ENCODE measurements at places on chromosomes 7 and 10.

GRCh38 chr10:103632247-103632642 is 138.7 kb downstream of the NEURL1 start:
- DNase-seq: peak; percentile 52

GRCh38 chr10:132307823-132308586 is at the start of gene STK32C:
STK32C (minus strand) TSS chr10:132307950; CDS start chr10:132307833, 117 bp downstream.
- peak; percentile 87 for DNase-seq

DNA sequence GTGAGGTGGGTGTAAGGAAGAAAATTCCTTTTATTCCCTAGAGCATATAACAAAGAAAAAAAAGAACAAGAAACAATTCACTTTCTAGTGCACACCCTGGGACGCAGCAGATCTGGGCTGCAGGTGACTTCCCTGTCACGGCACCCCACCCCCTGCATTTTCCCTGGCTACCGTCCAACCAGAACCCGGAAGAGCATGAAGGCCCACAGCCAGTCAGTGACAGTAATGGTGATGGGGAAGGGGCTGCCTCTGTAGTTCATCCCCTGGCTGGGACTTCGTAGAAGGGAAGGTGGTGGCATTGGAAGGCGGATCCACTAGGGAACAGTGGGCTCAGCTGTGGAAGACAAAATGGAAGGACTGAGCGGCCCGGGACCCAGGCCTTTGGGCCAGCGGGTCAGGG is 236.7 kb downstream of the BUB3 start:
- DNase-seq: no peak

DNA sequence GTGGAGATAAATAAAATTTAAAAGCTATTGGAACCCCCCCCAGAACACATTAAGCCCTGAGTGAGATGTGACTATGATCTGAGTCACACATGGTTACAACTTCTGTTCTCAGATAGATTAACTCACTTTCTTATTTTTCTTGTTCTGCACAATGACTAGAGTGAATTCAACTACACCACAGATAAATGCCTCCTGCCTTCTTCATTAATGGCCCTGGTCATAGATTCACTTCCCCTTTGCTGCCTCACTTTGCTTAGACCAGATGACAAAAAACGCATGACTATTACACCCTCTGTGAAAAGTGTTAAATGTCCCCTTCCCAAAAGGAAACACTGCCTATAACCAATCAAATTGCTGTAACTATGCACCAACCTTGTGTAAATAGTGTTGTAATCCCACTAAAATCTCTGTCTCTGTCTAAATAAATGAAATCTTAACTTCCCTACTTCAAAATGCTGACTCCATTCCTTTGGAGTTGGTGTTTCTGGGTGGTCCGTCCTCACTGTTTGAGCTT is 49.4 kb downstream of the AKR1D1 start:
- no peak for DNase-seq

GRCh38 chr7:954330-955238 is at the start of gene ADAP1:
ADAP1 (minus strand) TSS chr7:954680; CDS start chr7:954477, 203 bp downstream.
- peak; percentile 43 for DNase-seq

GRCh38 chr10:118449521-118449920 is 107.4 kb upstream of the FAM204A start:
- DNase-seq: no peak

DNA sequence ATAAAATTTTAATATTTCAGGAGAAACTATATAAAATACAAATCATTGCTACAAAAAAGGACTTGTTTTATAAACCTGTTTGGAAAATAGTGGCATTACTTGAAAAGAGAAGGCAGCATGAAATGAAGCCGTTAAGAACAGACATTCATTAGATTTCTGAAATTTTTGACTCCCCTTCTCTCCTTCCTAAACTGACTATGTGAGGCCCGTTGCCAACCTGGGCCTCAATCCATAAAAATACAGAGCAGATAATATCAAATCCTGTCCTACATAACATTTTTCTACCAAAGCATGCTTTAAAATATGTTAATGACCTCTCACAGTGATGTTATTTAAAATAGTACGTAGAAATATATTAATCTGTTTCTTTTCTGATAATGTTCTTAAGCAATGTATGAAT is 34.5 kb upstream of the ING3 start:
- DNase-seq: no peak

GRCh38 chr10:91090761-91091529 is 129.5 kb upstream of the PCGF5 start:
- DNase-seq: peak; percentile 37

GRCh38 chr10:97075961-97076525 is 109.7 kb downstream of the SLIT1 start:
- no peak for DNase-seq

- peak; percentile 81 for DNase-seq
Observed at GRCh38 chr10:91617072-91617609, 15.7 kb downstream of the PPP1R3C start.

DNA sequence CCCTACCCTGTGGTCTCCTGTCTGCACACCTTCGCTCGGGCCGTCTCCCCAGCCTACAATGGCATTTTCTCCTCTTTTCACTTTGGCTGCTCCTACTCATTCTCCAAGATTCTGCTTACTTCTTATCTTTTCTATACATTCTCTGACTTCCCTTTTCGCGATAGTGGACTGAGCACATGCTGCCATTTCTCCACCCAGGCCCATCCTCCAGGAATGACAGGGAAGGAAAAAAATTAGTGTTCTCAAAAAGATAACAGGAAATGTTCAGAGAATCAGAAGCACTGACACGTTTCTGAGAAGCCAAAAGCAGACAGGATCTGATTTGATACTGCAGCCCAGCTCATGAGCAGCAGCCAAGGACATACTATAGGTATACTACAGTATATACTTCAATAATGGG is 6.4 kb upstream of the ANXA11 start:
- no peak for DNase-seq

DNA sequence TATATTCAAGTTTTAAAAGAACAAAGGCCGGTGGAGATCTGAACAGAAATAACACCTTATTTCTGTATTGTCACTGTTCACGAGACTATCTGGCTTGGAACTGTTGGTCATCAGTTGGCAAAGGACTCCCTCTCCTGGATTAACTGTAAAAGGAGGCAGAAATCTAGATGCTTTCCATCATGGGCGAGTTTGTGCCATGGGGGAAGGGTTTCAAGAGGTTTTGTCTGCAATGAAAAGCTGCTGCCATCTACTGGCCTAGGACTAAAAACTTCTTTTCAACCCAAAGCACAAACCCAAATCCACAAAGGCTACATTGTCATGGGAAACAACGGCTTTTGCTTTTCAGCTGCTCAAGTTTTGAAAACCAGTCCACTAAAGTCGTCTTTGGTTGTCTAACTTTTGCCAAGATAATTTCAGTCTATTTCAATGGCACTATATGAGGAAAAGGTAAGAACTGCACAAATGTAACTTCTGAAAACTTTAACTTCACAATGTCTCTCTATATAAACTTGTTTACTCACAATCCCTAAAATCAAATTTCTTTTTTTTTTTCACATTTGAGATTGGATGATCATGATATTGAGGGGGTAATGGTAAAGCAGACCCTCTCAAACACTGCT is 196.8 kb downstream of the SKAP2 start:
- DNase-seq: peak; percentile 93

DNA sequence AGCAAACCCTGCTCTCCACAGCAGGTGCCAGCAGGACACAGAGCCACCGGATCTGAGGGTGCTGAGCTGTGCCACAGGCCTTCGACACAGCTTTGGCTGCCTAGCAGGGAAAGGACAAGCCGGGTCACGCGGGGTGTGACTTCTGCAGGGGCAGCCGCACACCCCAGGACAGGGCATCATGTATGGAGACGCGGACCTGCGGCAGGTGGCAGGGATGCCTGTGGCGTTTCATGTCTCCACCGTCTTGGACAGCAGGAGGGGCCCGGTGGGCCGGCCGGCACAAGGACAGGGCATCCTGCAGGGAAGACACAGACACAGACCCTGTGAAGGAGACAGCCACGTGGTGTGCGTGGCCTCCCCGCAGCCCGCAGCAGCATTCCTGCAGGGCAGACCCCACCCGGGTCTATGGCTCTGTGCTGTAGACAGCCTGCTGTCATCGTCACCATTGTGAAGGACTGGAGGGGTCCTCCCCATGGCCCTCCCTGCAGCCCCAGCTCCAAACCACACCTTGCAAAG is 109.2 kb downstream of the PDGFA start:
- DNase-seq: no peak

DNA sequence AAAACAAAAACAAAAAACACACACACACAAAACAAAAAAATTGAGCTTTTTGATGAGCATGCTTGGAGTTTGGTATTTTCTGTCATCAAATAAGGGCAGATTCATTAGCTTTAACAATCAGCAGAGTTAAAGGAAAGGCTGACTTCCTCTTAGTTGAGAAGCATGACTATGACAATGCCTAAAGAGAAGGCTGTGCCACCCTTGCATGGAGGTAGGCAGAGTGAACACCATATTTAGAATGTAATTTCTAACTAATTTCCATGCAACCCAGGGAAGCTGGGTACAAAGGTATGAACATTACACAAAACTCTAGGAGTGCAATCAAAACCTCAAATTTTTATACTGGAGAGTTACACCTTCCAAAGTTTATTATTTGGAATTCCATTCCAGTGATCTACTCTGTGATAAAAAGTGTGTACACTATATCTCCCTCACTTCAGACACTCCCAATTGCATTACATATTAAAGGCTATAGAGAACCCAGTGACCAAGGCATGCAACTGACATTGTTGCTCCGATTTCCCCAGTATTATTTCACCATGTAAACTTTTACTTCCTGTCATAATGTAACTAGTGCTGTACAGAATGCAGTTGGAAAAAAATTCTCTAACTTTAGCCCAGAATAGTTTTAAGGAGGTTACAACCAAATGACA is 9.4 kb upstream of the CYCS start:
- DNase-seq: no peak

All from AG10803 (cell line).